ENCODE measurements at places on chromosomes 7 and 10.

- no peak for DNase-seq
Measured at GRCh38 chr10:61448091-61448490, 5.1 kb downstream of the TMEM26 start.

GRCh38 chr7:117769085-117769484 is 104.2 kb downstream of the CTTNBP2 start:
- no peak for DNase-seq

- DNase-seq, result no peak
Measured at GRCh38 chr7:50415844-50416364, 34.2 kb downstream of the FIGNL1 start.

- no peak for DNase-seq
Measured at GRCh38 chr7:45052011-45052410, 36.8 kb downstream of the NACAD start.

DNA sequence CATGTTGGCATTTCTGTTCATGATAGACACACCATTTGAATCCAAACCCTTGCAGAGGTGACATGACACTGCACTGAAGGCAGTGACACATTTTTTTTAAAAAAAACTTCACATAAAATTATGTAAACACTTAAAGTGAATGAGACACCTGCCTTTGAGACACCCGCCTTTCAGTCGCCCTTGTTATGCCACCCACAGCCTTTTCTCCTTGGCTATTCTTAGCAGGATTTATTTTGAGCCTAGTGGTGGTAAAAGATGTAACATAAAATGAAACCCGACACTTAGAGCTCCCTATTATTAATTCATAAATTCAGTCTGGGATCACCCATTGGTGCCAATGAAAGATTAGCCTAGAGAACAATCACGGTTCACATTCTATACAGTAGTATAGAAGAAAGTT is 161.3 kb downstream of the DYNC1I1 start:
- DNase-seq, result no peak

DNA sequence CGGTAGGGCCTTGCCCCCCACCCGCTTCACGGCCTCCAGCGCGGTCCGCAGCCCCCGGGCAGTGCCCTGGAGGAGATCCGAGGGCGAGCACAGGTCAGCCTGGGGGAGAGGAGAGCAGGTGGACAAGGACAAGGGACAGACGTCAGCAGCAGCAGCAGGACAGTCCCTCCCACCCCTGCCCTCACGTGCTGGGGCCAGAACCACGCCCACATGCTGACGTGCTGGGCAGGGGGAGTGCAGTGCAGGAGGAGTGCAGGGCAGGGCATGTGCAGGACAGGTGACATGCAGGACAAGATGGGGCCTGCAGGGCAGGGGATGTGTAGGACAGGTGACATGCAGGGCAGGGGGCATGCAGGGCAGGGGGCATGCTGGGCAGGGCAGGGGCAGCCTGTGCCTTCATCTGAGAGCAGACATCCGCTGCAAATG is 1.5 kb upstream of the SAP25 start:
- no peak for DNase-seq

Data from dorsolateral prefrontal cortex (tissue), 122 donors.